ENCODE measurements at places on chromosomes 12 and 14.
A peak's percentile ranks its signal among the peaks of the same experiment; 100 is the strongest.

GRCh38 chr12:132772606-132773005, 11.0 kb upstream of the ANKLE2 start:
- DNase-seq, result no peak

DNA sequence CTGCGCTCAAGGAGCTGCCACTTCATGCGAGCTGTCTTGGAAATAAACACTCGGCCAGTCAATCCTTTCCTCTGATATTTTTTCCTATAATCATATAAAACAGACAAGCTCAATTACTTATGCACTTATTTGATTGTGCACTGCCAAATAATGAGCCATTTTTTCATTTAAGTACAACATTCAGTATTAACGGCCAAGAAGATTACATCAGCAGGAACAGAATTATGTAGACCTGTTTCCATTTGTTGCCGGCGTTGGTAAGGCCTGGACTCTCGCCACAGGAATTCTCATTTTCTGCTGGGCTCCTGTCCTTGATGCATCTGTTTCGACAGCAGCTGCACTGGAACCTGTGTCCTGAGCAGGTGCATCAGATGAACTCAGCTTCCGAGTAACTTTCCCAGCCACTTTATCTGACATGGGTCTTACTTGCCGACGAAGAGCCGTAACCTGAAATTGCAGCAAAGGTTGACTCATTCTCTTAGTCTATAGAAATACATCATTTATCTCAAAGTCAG, 110.2 kb downstream of the KIF21A start:
- no peak for DNase-seq

DNA sequence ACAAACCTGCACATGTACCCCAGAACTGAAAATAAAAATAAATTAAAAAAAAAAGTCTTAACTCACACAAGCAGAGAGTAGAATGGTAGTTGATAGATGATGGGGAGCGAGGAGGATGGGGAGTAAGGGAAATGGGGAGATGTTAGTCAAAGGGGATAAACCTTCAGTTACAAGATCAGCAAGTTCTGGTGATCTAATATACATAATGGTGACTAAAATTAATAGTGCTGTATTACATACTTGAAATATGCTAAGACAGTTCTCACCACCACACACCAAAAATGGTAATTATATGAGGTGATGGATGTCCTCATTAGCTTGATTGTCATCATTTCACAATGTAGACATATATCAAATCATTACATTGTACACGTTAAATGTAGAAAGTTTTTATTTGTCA, 3.2 kb upstream of the C12orf42 start:
- DNase-seq, result no peak

GRCh38 chr12:52155048-52155868, 36.6 kb downstream of the KRT80 start:
- DNase-seq, result no peak

GRCh38 chr14:24058260-24058950, 6.6 kb downstream of the CARMIL3 start:
- peak; percentile 27 for DNase-seq

- DNase-seq, result peak; percentile 50
Measured at GRCh38 chr12:68222326-68222725, 3.3 kb downstream of the IL26 start.

- no peak for DNase-seq
Measured at GRCh38 chr12:121968876-121969275, 50.5 kb downstream of the CFAP251 start.

- DNase-seq, result no peak
Measured at GRCh38 chr14:103302966-103303365, 31.1 kb upstream of the EIF5 start.

GRCh38 chr12:51759175-51759574, 89.3 kb downstream of the FIGNL2 start:
- no peak for DNase-seq

DNA sequence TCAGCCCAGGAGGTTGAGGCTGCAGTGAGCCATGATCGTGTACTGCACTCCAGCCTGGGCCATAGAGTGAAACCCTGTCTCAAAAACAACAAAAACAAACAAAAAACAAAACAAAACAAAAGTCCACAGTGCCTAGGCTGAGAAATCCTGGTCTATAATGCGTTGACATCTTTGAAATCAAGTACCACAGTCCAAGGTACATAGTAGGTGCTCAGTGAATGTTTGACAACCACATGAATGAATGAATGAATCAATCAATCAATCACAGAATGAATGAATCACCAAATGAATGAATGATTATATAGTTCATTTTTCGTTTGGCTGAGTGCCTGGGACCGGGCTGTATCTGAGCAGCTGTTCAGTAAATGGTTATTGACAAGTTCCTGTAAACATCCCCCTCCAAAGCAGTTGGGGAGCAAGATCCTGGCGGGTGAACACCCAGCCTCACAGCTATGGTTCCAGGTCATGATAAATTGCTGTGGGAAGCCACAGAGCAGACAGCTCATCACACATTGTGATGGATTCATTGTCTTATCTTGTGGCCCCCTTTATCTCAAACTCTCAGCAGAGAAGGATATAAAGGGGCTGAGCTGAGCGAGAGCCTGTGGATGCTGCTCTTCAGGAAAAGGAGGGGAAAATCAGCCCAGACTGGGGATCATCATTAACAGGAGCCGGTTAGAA, 30.4 kb upstream of the IFT81 start:
- no peak for DNase-seq

Measured in NCI-H748 treated with DMSO at 0.1 percent for 48 hours (cell line).